G401 (cell line): ENCODE measurements at places on chromosomes 6 and 20. TPM values are rescaled to one million over a fixed set of nuclear protein-coding genes. Genes with fewer than 3 reads are reported as not detected.

DNA sequence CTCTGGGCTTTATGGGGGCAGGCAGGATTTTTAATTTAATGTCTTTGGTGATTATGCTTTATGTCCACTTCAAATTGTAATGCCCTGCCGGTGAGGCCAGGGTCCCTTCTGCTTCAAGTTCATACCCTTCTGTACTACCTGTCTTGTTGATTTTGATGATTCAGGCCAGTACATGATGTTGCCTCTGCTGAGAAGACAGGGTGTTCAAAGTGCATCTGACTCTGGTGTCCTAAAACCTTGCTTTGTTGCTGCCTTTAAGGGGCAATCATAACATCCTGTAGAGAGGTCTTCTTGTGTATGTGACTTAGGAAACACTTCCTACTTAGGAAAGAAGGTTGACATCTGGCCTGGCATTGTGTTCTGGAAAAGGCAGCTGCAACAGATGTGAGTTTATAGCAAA is 113.2 kb downstream of the TMEM170B start:
- no peak for DNase-seq

DNA sequence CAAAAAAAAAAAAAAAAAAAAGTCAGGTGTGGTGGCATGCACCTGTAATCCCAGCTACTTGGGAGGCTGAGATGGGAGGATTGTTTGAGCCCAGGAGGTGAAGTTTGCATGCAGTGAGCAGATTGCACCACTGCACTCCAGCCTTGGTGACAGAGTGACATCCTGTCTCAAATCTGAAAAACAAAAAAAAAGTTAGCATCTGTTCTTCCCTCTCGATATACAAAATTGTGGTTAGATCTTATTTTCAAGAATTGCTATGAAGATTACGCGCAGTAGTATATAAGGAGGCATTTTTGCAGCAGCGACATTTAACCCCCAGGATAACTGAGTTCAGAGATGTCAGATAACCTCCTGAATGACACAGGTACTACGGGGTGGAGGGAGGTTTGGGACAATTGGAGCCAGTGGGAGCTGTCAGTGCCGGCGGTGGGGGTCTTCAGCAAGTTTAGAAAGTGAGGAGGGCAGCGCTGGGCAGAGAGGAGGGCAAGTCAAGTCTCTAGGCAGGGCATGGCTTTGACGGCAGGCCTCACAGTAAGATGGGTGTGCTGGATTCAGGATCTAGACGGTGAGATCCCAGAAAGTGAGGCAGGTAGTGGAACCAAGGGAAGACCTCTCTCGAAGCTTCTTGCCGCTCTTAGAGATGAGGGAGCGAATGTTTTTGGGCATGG is 26.2 kb upstream of the MRPS18A start:
- DNase-seq, result no peak

DNA sequence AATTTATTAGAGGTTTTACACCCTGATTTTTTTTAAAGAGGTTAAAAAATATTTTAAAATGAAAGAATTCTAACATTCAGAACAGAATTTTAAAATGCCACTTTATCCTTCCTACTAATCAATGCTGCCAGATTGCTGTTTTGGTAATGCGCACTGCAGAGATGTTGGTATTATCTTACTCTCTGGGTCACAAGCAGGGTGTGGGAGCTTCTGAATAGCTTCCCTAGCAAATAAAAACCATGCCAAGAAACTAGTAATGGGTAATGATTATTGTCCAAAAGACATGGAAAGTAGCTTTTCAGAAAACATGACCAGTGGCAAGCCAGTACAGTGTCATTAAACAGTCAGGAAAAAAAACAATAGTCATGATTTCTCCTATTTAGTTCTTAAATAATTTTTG is 205.4 kb downstream of the TPBG start:
- no peak for DNase-seq

EDN3 gene
- not detected in 2 replicates for total RNA-seq

CNR1 gene
- not detected in 2 replicates for total RNA-seq

OXT gene
- total RNA-seq, result not detected in 2 replicates
